ENCODE measurements at places on chromosomes 13 and 19.

DNA sequence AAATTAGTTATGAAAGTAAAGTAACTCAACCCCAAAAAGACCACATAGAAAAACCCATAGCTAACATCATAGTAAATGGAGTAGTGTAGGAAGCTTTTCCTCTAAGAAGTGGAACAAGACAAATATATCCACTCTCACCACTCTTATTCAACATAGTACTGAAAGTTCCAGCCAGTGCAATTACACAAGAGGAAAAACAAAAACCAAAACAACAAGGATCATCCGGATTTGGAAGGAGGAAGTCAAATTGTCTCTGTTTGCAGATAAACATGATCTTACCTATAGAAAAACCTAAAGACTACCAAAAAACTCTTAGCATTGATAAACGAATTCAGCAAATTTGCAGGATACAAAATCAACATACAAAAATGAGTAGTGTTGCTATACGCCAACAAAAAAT lies 8.5 kb upstream of the SIGLEC8 start:
- DNase-seq: no peak

DNA sequence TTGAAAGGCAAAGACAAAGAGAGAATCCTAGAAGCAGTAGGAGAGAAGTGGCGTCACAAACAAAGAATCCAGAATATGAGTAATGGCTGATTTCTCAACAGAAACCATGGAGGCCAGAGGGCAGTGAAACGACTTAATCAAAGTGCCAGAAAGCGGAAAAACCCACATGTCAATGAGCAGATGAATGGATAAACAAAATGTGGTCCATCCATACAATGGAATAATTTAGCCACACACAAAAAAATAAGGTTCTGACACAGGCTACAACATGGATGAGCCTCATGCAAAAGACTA lies 52.2 kb upstream of the RANBP3 start:
- DNase-seq: no peak

GRCh38 chr13:112096959-112097358 lies 30.0 kb downstream of the SOX1 start:
- no peak for DNase-seq

DNA sequence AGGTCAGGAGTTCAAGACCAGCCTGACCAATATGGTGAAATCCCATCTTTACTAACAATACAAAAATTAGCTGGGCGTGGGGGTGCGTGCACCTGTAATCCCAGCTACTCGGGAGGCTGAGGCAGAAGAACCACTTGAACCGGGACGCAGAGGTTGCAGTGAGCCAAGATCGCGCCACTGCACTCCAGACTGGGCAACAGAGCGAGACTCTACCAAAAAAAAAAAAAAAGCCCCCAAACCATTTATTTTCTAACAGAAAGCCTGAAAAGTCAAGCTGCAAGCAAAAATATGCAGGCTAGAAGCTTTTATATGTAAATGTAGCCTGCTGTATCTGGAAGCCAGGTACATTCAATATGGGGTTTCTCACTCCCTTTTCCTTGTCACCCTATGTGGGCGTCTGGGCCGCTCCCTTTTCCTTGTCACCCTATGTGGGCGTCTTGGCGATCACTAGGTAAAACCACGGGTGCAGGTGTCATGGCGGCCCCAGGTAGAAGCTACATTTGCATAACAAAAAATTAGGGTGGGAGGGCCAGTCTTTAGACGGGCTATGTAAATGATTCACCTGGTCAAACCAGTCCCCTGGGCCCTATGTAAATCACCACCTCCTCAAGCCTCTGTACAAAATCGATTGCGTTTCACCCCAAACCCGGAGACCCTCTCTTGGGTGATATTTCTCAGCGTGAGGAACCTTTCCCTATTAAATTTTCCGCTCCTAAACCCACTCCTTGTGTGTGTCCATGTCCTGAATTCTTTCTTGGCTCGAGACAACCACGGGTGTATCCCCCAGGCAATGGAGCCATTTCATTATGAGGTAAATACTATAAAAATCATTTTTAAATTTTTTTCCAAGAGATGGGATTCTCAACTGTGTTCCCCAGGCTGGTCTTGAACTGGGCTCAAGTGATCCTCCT lies 2.1 kb downstream of the TRIM13 start:
- DNase-seq: no peak

All from stimulated activated CD4-positive, alpha-beta T cell treated with anti-CD3 and anti-CD28 coated beads, Interleukin-12 subunit alpha, Interleukin-12 subunit beta, amount 100 ng/mL, for 24 hours (primary cell).